NCI-H1092 (cell line): ENCODE measurements at places on chromosomes 3 and 15.

DNA sequence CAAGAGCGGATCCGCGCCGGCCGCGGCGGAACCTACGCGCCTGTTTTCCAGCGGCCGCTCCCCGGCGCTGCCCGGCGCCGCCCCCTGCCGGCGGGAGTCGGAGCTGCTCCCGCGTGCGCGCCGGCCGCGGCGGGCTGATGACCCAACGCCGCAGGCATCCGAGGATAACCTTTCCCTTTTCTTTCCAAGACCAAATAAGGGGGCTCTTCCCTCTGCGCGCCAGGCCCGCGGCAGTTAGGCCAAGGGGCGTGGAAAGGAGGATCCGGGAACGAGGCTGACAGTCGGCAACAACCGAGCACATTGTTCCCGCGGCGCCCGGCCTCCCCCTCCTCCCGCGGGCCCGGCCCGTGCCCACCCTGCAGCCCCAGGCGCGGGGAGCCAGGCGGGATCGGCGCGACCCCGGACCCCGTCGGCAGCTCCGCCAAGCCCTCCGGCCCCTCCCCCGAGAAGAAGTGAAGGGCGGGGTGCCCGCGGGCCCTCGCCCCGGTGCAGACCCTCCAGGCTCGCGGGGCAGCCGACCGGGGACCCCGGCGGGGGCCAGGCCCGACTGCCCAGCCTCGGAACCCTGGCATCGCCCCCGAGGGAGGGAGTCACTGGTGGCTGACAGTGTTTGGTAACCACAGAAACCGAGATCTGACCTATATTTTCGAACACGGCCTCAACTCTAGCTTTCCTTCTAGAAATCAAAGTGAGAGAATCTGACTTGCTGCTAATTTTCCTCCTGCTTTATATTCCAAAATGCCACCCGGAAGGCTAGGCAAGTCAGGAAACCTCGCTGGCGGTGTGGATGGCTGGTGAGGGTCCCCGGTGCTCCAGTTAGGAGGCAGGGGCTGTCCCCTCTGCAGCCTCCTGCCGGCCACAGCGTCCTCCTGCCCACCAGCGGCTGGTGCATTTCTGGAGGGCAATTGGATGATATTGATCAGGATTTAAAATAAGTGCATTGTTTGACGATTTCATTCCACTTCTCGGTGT, 45.6 kb upstream of the SYNM start:
- peak; percentile 26 for DNase-seq

DNA sequence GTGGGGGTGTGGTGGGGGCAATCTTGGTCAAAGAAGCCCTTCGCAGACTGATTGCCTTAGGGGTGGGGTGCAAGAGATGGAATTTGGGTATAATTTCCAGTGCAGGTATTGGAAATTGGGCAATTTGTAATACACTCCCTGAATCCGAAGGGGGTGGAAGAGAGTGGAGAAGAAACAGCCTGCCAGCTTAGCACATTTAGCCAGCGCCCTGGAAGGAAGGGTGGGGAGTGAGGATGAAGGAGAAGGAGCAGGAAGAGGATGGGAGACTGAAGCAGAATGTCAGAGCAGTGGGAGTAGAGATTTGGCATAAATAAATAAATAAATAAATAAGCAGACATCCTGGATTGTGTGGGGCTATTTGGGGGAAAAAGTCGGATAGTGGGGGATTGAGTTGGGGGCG, 1.6 kb downstream of the GAP43 start:
- no peak for DNase-seq

- DNase-seq, result peak; percentile 1
These were observed 146.0 kb downstream of the IL20RB start for GRCh38 chr3:137103739-137104138.

DNA sequence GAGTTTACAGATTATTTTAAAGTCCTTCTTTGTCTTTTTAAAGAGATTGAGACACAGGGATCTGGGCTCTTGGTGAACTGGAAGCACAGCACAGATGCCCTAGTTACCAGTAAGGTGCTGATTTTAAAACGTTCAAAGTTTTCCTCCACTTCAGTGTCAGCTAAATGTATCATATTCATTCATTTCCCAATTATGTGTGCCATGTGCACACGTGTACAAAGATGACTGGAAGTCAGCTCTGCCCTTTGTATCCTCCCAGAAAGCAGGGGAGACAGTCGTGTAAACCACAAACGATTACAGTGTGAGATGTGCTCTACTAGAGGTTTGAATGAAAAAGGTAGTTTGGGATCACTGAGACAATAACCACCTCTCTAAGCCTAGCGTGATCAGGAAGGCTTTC, 730 bp downstream of the ZKSCAN7 start:
- DNase-seq, result no peak

DNA sequence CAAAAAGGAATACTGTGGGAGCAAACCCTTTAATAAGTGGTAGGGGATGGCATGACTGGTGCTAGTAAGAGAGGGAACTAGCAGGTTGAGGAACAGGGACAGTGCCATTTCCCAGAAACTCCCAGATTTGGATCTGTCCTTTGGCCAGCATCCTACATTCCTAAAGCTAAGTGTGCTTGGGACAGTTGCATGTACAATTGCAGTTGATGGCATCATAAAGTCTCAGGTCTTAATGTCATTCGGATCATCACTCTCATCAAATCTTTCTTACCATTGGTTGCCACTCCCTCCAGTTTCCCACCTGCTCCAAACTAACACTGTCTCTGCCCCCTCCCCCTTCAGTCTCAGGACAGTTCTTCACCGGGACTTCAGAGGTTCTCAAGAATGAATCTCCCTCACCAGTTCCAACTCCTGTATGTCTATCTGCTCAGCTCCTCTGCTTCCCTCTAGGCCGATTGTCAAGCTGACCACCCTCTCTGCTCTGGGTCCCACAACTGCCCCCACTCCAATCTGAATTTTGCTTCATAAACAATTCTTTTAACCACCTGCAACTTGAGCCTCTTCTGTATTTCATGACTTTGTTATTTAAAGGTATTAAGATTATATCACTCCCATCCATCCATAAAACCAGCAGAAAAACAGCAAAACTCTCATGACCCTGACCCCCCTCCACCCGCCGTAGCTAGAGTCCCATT, 260.8 kb downstream of the CGGBP1 start:
- no peak for DNase-seq

DNA sequence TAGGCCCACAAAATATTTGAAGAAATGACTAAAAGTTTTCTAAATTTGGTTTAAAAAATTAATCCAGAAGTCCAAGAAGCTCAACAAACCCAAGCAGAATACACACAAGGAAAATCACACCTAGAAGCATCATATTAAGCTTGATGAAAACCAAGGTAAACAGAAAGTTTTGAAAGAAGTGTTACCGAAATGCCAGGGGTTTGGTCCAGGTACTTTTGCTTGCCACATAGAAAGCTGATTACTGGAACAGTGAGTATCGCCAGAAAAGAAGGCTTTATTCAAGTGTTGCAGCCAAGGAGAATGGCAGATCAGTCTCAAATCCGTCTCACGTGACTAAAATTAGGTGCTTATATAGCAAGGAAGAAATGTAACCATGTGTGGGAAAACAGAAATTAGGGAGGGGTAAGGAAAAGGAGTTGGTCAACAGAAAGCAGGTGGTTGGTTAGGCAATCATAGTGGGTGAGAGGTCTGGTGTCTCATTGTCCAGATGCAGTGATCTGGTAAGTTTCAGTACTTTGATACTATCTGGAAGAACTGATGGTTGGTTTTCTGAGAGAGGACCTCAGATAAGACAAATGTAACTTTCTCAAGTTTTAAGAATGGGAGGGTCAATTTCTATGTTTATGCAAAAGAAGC, 96.9 kb upstream of the MYRIP start:
- DNase-seq, result no peak

DNA sequence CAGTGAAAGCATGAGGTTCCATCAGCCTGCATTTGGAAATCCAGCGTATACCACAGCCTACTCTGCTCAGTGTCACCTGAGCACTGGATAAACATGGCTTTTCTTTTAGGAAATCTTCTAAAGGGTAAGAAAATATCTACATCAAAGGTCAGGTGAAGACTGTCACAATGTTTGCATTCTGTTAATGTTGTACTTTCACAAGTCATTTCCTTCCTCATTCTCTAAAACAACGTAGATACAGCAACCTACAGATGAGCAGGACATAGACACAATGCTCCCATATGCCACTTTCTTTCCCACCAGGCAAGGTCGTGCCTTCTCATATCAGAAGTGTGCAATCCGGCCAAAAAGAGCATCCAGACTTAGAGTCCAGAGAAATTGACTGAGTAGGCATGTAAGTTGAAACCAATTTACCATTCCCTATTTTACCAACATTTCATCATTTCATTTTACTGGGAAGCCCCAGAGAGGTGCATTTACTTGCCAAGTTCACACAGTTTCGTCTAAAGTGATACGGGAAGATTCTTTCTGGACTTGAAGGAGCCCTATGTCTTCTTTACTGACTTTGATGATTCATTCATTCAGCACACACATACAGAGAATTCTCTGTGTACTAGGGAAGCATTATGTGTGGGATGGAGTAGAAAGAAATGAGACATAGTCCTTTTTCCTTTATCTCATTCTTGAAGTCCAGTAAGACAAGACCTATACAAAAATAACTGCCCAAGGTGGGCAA, 30.6 kb upstream of the LPP start:
- DNase-seq, result no peak

- peak; percentile 31 for DNase-seq
These were observed 18.9 kb upstream of the TGM5 start for GRCh38 chr15:43285609-43286037.

- no peak for DNase-seq
These were observed 3.2 kb downstream of the SEMA6D start for GRCh38 chr15:47720555-47720954.

GRCh38 chr3:111324645-111325044, 217.4 kb upstream of the CD96 start:
- no peak for DNase-seq

GRCh38 chr3:167559924-167560323, 86.1 kb upstream of the SERPINI2 start:
- DNase-seq, result no peak

DNA sequence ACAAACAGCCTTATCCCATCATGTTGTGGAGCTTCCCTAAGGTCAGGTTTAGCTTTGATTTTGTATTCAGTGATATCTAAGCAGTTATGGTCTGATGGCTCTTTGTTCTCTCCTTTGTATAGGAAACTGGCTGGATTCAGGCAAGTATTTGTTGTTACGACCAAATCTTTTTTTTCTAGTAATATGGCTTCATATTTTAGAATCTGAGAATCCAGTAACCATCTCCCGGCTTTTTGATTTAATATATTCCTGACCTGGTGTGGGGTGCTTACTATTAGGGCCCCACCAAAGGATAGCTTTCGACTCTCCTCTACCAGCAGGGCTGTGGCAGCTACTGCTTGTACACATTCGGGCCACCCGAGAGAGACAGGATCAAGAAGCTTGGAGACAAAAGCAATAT, 23.0 kb downstream of the ARL8B start:
- DNase-seq, result no peak

DNA sequence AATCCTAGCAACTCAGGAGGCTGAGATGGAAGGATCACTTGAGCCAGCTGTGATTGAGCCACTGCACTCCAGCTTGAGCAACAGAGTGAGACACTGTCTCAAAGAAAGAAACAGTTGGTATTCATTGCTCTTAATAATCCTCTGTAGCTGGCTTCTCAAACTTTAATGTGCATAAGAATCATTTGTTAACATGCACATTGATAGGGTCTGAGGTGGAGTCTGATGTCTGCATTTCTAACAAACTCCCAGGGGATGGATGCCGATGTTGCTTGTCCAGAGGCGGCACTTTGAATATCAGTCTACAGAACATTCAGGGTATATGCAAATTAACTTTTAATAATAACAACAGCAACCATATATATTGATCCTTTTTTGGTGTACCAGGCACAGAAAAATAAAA, 39.9 kb downstream of the NKIRAS1 start:
- DNase-seq, result no peak

GRCh38 chr3:15277861-15278500, 54.4 kb downstream of the SH3BP5 start:
- no peak for DNase-seq

DNA sequence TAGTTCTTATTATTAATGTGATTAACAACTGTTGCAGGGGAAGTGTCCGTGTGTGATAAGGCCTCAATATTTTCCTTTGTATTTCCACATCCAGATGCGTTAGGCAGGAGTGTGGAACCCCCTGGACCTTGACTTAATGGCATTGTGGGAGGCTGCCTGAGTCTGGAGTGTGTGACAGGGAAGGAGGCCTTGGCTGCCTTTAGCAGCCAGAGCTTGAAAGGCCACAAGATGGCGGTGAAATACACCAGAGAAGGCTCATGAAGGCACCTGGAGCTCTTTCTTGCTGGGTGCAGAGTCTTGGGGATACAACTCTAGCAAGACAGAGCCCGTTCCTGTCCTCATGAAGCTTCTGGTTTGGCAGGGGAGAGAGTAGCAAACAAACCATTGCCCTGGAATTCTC, 36.9 kb downstream of the POLR2M start:
- DNase-seq, result peak; percentile 3

DNA sequence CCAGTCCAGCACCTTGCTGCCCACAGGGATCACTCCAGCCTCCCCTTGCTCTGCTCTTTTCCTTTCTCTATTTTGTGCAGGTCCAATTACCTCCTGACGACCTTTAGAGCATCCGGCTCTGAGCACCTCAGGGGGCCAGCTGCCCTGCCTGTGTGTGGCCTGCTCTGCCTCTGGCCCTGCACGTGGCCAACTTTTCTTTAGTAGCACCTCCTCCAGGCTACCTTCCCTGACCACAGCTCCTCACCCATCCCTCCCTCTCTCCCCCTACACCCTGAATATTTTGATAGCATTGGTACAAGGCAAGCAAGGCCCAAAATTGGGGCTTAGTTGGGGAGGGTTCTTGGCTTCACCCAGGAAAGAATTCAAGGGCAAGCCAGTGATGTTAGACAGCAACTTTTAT, 66.9 kb upstream of the PRR20G start:
- no peak for DNase-seq

DNA sequence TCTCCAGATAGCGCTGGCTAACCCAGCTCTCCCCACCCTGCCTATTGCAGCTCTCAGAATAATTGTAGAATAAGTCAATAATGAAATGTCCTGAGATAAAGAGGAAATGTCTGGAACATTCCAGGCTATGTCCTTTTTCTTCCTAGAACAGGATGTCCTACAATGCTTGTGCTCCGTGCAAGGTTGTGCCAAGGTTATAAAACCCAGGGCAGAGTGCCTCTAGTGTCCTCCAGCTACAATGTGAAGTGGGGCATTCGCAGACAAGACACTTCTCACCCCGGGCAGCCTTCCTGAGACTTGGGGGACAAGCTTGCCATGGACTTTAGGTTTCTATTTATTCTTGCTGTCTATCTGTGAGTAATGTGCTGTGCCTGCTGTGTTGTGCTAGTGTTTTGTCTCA, 900.6 kb downstream of the TUSC7 start:
- peak; percentile 8 for DNase-seq

- no peak for DNase-seq
These were observed 14.2 kb upstream of the ULK3 start for GRCh38 chr15:74857082-74857655.

DNA sequence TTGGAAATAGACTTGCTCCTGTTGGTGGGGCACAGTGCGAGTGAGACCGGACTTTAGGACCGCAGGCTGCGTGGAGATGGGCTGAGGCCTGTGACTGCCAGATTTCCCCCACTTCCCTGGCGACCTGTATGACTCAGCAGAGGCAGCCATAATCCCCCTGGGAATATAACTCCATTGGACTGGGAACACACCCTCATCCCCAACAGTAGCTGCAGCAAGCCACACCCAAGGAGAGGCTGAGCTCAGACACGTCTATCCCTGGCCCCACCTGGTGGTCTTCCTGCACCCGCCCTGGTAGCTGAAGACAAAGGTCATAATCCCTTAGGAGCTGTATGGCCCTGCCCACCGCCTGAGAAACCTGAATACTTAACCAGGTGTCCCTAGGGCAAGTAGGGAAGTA, 42.6 kb downstream of the DZIP1L start:
- no peak for DNase-seq

GRCh38 chr3:190644035-190644434, 130.2 kb downstream of the IL1RAP start:
- no peak for DNase-seq

GRCh38 chr15:59131969-59132562, 27.1 kb downstream of the CCNB2 start:
- no peak for DNase-seq
